Activated T-cell treated with anti-CD3 and anti-CD28 coated beads, Interleukin-2, amount 50 U/mL, for 72 hours (primary cell): ENCODE measurements at places on chromosomes 4 and X.

GRCh38 chr4:105836537-105836936, 58.7 kb upstream of the NPNT start:
- H3K4me3 ChIP-seq: no peak overlapping the region
- H3K27me3 ChIP-seq: no peaks in the 10 kb centered on the region
- H3K4me1 ChIP-seq: no peaks in the 10 kb centered on the region
- DNase-seq: no peak

DNA sequence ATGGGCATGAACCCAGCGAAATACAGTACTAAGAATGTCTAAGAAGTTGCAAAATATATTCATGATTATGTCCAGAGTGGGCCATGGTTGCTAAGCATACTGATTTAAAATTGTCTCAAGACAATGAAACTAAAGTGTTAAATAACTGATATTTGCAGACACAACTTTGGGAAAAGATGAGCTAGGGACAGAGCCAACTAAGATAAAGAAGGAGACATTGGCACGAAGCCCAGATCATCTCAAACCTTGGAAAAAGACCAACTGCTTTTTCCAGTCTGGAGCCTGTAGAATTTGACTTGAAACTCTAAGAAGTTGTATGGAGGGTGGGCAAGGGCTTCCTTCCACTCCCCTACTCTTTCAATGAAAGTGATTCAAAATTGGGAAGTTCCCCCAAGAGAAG, 108.5 kb upstream of the GLRA2 start:
- no peak overlapping the region for H3K27ac ChIP-seq
- H3K4me3 ChIP-seq: no peak overlapping the region
- H3K4me1 ChIP-seq: no peaks in the 10 kb centered on the region
- H3K36me3 ChIP-seq: peaks cover 1% of the 10 kb centered on the region
- no peak for DNase-seq

GRCh38 chr4:184384056-184384809, 90.1 kb downstream of the IRF2 start:
- peaks cover 58% of the 10 kb centered on the region for H3K4me1 ChIP-seq
- H3K27me3 ChIP-seq: peaks cover 6% of the 10 kb centered on the region
- peak overlapping the region; percentile 31 for H3K4me3 ChIP-seq
- H3K36me3 ChIP-seq: peaks cover 12% of the 10 kb centered on the region

DNA sequence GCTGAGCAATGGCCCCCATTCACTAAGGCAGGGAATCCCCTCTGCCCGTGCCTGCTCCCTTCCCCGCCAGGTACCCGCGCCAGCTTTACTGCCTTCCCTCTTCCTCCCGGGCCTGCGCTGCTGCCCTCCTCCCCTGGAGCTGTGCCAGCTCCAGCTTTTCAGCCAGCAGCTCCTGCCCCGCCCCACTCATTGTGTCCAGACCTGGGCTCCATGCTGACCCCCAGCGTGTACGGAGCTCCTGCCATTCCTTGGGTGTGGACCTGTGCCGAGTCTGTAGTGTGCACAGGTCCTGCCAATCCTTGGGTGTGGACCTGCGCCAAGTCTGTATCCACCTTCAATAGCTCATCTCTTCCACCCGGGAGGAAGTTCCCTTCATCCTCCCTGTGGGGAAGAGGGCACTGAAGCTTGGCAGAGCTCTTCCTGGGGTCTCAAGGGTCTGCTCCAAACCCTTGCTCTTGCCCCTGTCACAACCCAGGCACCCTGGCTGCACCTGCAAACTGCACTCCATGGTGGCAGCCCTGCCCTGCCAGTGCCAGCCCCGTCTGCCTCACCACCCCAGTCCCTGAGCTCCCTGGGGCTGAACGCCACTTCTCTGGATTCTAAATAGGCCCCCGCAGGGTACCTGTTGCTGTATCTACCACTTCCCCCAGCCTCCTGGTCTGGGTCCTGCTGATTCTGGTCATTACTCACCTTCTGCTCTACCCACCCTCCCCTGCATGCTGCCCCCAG, 63.9 kb downstream of the TRMT44 start:
- H3K4me3 ChIP-seq: no peak overlapping the region
- H3K36me3 ChIP-seq: no peaks in the 10 kb centered on the region
- no peak overlapping the region for H3K27ac ChIP-seq
- H3K4me1 ChIP-seq: no peaks in the 10 kb centered on the region
- H3K27me3 ChIP-seq: no peaks in the 10 kb centered on the region
- DNase-seq: no peak

DNA sequence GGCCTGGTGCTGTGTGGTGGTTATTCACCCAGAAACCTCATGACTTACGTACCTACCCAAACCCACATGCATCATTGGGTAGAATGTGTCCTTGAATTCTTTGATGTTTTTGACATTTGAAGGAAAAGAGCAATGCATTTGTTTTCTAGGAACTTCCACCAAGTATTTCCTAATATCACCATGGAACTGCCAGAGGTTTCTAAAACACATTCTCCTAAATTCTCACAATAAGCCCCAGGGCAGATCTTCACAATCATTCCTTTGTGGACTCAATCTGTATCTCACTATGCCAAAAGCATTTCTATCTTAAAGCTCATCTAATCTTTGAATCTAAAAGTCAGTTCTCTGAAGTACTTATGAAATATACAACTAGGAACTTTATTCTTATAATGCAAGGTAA, 8.3 kb upstream of the ODAM start:
- no peaks in the 10 kb centered on the region for H3K27me3 ChIP-seq
- no peaks in the 10 kb centered on the region for H3K4me1 ChIP-seq
- no peak overlapping the region for H3K27ac ChIP-seq
- DNase-seq: no peak
- no peaks in the 10 kb centered on the region for H3K36me3 ChIP-seq

- no peak overlapping the region for H3K4me3 ChIP-seq
- peaks cover 4% of the 10 kb centered on the region for H3K4me1 ChIP-seq
- no peak overlapping the region for H3K27ac ChIP-seq
- DNase-seq: no peak
- H3K36me3 ChIP-seq: no peaks in the 10 kb centered on the region
Measured at GRCh38 chrX:69503228-69503781, 821 bp upstream of the NALF2 start.

GRCh38 chr4:185110375-185110823, 32.7 kb upstream of the SLC25A4 start:
- H3K4me3 ChIP-seq: no peak overlapping the region
- H3K27me3 ChIP-seq: peaks cover 31% of the 10 kb centered on the region
- H3K27ac ChIP-seq: no peak overlapping the region
- H3K36me3 ChIP-seq: no peaks in the 10 kb centered on the region
- H3K4me1 ChIP-seq: no peaks in the 10 kb centered on the region

DNA sequence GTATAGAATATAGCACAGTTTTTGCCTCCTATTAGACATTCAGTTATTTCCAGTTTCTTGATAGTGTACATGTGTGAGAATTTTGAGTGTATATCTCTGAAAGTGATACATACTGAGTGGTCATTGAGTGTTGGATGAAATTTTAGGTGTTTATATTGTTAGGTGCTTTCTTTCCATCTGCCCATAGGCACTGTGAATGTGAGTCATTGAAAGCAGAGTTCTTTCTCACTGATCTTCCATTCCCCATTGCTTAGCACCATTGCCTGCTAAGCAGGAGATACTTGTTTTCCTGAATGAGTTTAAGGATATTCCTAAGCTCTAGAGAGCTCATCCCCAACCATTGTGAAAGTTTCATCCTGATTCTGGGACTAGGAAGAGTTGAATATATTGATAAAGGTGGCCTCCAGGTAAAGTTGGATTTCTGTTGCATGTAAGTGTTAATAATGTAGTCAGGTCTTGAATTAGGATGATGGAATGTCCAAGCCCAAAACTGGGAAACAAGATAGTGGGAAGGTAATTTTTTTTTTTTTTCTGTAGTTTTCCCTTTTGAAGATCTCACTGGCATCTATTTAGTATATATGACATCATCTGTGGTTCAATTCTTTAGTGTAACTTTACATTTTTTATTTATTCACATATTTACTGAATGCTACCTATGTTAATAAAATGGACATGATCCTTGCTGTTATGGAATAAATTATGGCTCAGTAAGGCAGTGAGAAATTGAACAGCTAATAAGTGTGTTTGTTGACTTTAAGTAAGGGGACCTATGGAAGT, 22.1 kb downstream of the UBE2K start:
- H3K4me3 ChIP-seq: no peak overlapping the region
- H3K27ac ChIP-seq: peak overlapping the region; percentile 74
- no peaks in the 10 kb centered on the region for H3K27me3 ChIP-seq
- H3K36me3 ChIP-seq: peaks cover 7% of the 10 kb centered on the region
- peaks cover 49% of the 10 kb centered on the region for H3K4me1 ChIP-seq
- DNase-seq: no peak

GRCh38 chr4:6386091-6386490, 86.3 kb downstream of the PPP2R2C start:
- no peak overlapping the region for H3K4me3 ChIP-seq
- no peak overlapping the region for H3K27ac ChIP-seq
- DNase-seq: no peak

DNA sequence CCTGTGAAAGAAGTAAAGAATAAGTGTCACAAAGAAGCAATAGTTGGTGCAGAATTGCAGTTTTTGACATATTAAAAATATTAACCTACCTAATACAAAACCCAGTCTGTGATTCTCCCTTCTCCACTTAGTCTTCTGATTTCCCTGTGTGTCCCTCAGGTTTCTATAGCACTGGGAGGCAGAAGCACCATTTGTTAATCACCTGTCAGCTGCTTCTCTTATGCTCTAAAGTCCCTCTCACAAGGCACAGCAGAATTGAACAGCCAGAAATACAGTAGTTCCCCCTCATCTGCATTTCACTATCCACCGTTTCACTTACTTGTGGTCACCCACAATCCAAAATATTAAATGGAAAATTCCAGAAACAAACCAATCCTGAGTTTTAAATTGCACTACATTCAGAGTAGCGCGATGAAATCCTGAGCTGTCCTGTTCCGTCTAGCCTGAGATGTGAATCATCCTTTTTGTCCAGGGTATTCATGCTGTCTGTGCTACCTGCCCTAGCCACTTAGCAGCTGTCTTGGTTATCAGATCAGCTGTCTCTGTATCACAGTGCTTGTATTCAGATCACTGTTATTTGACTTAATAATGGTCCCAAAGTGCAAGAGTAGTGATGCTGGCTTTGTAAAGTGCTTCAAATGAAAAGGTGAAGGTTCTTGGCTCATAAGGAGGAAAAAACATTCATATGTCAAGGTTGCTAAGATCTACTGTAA, 984.1 kb upstream of the GRID2 start:
- no peaks in the 10 kb centered on the region for H3K27me3 ChIP-seq
- no peak overlapping the region for H3K4me3 ChIP-seq
- H3K36me3 ChIP-seq: no peaks in the 10 kb centered on the region
- H3K27ac ChIP-seq: no peak overlapping the region
- DNase-seq: no peak
- H3K4me1 ChIP-seq: no peaks in the 10 kb centered on the region

- peak overlapping the region; percentile 94 for H3K27ac ChIP-seq
- H3K4me1 ChIP-seq: peaks cover 48% of the 10 kb centered on the region
- DNase-seq: no peak
- H3K4me3 ChIP-seq: peak overlapping the region; percentile 84
- H3K27me3 ChIP-seq: no peaks in the 10 kb centered on the region
- peaks cover 10% of the 10 kb centered on the region for H3K36me3 ChIP-seq
Measured at GRCh38 chr4:105148356-105148755, 1.7 kb downstream of the TET2 start.

- peaks cover 1% of the 10 kb centered on the region for H3K36me3 ChIP-seq
- no peaks in the 10 kb centered on the region for H3K27me3 ChIP-seq
- H3K27ac ChIP-seq: no peak overlapping the region
- no peak for DNase-seq
- H3K4me3 ChIP-seq: no peak overlapping the region
Measured at GRCh38 chr4:187215438-187215837, 491.8 kb upstream of the FAT1 start.

- H3K27ac ChIP-seq: no peak overlapping the region
- no peaks in the 10 kb centered on the region for H3K4me1 ChIP-seq
- no peak overlapping the region for H3K4me3 ChIP-seq
Measured at GRCh38 chr4:127685292-127685691, 44.9 kb upstream of the SLC25A31 start.

DNA sequence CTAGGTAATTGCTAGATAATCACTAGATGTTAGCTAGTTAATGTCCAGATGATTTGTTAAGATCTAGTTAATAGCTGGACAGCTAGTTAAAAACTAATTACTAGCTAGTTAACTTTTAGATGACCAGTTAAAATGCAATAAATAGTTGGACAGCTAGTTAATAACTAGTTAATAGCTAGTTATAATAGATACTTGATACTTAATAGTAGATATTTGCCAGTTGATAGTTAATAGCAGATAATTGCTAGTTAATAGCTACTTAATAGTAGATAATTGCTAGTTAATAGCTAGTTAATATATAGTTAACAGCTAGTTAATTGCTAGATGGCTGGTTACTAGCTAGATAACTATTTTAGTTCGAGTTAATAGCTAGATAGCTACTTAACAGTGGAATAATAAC, 631.4 kb upstream of the CT83 start:
- no peaks in the 10 kb centered on the region for H3K36me3 ChIP-seq
- no peak overlapping the region for H3K27ac ChIP-seq
- no peak for DNase-seq
- H3K27me3 ChIP-seq: no peaks in the 10 kb centered on the region
- H3K4me3 ChIP-seq: no peak overlapping the region
- no peaks in the 10 kb centered on the region for H3K4me1 ChIP-seq

DNA sequence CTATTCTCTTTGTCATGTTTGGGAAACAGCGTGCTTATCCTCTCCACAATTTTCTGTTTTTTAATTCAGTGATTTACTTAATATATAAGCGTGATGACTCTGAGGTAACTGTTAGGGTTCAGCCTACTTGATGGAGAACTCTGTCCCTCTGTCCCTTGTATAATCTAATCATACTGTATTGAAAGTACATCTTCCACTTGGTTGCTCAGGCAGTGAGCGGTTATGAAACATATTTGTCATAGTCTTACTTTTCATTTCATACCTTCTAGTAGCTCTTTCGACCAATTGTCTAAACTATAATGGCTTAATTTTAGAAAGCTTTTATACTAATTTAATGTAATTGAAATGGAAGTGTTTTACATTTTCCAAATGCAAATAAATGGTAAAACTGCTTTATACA, 469.0 kb downstream of the TLL1 start:
- no peak for DNase-seq
- H3K4me1 ChIP-seq: no peaks in the 10 kb centered on the region
- H3K4me3 ChIP-seq: no peak overlapping the region
- H3K27ac ChIP-seq: no peak overlapping the region
- peaks cover 1% of the 10 kb centered on the region for H3K36me3 ChIP-seq

DNA sequence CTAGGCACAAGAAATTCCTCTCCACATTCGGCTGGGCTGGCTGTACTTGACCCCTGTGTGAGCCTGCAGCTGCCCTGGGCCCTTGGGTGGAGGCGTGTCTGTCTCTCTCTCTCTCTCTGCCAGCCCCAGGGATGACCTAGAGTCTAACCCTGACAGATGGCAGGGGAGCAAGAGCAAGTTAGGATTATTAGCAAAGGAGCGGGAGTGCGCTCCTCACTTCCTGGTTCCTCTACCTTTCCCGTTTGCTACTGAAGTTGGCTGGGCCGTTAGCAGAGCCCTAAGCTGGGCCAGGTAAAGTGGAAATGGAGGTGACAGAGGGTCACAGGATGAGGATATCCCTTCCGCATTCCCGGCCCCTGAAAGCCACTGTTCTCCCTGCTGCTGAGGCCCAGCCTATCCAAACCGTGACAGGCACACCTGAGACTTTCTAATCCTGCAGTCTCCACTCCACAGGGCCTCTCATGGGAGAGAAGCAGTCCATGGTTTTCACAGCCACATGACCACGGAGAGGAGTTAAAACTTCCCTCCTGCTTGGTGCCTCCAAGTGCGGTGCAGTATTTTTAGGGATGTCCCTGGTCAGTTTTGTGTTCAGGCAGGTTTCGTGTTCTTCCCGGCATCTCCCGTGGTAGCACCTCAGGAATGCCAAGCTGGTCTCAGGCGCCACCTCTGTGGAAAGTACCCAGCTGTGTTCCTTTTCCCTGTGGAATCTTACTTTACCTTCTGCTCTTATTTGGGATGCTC, 79.3 kb downstream of the CLDN22 start:
- H3K27ac ChIP-seq: no peak overlapping the region
- no peaks in the 10 kb centered on the region for H3K4me1 ChIP-seq
- no peak overlapping the region for H3K4me3 ChIP-seq
- H3K36me3 ChIP-seq: no peaks in the 10 kb centered on the region
- DNase-seq: no peak
